ENCODE measurements at places on chromosomes 4 and X.

GRCh38 chr4:2837904-2838496, 5.6 kb upstream of the ADD1 start:
- DNase-seq = peak; percentile 68

DNA sequence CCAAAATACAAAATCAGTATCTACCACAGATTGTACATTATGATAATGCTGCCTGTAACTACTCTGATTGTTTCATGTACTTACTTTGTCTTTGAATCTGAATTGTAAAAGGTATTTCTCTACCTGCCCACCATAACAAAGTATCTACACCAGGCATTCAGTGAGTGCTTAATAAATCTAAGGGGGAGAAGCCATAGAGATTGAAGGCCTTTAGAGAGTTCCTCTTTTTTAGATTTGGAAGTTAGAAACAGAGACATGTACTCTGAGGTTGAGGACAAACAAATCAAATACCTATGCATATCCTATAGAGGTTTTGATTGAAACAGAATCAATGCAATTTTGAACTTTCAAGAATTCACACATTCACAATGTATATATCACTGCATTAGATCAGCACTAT, 42.7 kb downstream of the SAT1 start:
- no peak for DNase-seq

GRCh38 chr4:186946682-186947294, 223.1 kb upstream of the FAT1 start:
- no peak for DNase-seq

DNA sequence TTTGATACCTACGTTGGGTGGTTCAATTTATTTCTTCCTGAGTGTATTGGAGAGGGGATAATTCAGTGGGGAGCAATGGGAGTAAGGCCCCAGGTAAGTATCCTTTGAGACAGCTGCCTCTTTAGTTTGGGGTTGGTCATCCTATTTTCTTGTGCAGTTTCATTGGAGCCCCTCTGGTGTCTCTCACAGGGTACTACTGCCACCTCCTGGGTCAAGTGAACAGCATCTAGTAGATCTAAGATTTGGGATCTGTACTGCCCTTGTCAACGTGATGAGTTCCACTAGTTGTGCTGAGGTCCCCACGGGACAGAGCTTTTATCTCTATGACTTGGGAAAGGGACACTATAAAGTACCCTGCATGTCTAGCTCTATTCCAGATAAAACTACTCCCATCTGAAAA, 80.6 kb downstream of the PBDC1 start:
- peak; percentile 23 for DNase-seq

DNA sequence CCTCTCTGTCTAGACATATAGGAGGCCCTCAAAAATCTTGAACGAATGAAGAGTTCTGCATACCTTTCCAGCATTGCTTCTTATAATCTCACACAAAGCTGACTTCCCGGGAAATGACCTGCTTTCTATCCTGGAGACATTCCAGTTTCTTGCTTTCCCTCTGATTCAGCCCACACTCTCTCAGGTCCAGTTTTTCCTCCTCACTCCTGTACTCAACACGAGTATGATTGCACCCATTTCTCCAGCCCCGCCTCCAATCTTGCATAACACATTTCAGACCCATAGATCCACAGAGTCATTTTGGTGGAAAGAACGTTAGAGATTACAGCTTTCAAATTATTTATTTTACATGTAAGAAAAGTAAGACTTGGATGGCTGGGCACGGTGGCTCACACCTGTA, 127.5 kb upstream of the TLR3 start:
- DNase-seq = no peak

GRCh38 chr4:184329659-184330400, 112.2 kb upstream of the ENPP6 start:
- no peak for DNase-seq

DNA sequence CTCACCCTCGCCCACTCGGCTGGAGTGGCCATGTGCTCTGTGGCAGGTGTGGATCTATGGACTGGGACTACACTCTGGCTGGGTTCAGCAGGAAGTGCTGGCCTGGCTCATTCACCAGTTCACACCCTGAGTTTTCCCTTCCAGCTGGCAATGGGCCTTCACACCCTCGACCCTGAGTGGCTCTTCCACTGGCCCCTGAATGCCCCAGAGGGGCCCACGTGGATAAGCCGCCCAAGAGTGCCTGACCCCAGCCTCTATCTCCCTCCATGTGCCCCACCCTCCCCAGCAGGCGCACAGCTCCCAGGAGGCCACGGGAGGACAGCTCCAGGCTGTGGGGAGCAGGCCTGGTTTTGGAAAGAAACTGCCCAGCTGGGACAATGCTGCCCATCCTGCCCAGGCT, 234.1 kb downstream of the AFAP1 start:
- DNase-seq = no peak

GRCh38 chrX:84188320-84188834, 378 bp upstream of the RPS6KA6 start:
- DNase-seq = no peak

DNA sequence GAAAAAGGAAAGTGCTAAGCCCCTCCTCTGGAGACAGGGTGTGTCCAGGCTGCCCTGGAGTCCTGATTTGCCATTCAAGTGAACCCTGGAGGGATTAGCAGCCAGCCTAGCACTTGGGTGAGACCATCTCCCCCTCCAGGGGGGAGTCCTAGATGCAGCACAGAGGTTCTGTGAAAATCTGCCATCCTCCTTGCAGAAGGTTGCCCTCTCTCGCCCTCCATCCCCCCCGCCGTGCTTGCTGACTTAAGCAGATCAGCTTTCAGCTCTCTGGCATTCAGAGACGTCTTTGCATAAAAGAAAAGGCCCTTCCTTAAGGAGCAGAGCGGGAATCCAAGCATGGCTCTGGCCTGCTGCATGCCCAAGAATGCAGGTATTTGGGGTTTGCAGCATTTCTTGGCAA, 102.1 kb upstream of the SCML1 start:
- no peak for DNase-seq

GRCh38 chr4:87807402-87807801, 8.0 kb downstream of the IBSP start:
- DNase-seq = no peak

All from effector memory CD8-positive, alpha-beta T cell (primary cell).